ENCODE measurements at places on chromosomes 12 and 14.

- no peak for DNase-seq
Measured at GRCh38 chr12:31991815-31992214, 32.6 kb downstream of the RESF1 start.

- no peak for DNase-seq
Measured at GRCh38 chr12:45458854-45459807, 243.2 kb downstream of the ANO6 start.

- DNase-seq = no peak
Measured at GRCh38 chr14:76958020-76958979, 70.2 kb downstream of the IRF2BPL start.

- no peak for DNase-seq
Measured at GRCh38 chr12:6226679-6227051, 26.5 kb downstream of the CD9 start.

DNA sequence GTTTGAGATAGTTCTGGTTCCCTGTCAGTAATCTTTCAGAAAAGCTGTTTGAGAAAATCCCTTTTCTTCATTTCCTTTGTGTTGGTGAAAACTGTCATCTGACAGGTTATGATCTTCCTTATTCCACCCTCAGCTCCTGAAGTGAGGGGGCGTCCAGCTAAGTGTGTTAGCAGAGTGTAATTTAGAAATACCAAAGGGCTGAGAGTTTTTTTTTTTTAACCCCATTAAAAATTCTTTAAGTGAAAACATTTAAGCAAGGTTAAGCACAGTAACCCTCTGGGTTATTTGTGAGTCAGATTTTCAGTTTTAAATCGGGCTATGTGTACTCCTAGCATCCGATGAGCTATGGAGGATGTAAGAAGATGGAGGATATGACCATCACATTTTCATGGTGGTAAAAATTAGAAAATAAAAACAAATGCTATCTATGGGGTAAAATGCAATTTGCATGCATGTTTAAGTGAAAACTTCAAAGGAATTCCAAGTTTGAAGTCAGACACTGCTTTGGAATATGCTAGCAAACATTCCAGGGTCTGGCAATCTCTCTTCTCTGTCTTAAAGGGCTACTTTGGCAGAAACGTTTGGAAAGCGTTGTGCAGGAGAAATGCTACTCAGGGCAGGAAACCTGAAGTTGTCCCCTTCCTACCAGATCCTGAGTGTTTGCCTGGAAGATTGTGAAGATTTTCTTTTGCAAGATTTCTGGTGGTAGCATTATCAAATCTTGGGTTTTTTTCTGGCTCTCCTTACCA, 197.0 kb upstream of the PRICKLE1 start:
- no peak for DNase-seq

GRCh38 chr14:25274529-25274928, 224.6 kb upstream of the STXBP6 start:
- DNase-seq = no peak

All from H4 (cell line).